NCI-H2171 treated with DMSO at 0.1 percent for 48 hours (cell line): ENCODE measurements at places on chromosomes 6 and 20.

DNA sequence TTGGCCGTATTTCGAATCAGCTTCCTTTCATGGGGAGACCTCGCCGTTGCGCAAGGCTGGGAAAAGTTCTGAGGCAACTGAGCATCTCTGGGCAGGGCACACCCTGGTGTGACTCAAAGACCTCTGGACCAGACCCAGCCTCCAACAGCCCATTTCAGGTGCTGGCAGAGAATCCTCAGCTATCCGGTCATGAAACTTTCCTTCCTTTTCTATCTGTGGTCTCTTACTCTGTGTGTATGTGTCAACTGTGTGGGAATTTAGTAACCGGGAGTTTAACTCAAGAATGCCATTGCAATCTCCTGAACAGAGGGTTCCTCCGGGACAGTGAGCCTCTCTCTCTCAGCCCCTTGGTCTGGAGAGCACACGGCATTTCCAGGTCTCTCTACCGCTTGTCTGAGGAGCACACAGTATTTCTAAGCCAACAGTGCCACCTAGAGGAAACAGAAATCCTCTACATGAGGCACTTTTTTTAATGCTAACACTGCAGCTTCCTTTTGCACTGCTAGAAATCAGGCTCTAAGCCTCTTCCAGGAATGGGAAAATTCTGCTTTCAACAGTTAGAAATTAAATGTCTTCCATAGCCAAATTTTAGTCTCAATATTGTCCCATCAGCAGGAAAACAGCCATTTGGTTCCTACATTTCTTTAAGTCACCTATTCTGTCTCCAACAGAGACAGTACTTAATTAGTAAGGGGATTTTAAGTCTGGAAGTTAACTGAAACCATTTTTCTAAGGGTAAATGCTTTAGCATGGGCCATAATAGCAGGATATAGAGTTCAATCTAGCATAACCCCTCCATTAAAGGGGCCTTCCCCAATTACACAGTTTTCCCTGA is 32.7 kb downstream of the PLN start:
- peak; percentile 77 for DNase-seq

DNA sequence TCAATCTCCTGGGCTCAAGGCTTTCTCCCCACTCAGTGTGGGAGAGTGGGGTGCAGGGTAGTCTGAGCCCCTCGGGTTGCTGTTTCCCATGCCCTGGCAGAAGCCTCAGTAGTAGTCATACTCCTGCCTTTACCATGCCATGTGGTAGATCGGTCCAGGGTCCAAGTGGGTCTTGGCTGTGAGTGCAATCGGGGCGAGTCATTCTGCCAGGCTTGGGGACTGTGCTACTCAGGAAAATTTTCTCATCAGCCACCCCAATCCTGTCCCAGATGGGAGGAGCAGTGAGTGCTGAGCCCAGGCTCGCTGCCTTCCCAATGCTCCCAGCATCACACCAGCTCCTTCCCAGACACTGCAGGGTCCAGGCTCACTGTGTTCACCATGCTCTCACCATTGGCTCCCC is 10.7 kb upstream of the RAET1L start:
- DNase-seq: no peak

GRCh38 chr20:56453352-56453751 is 15.1 kb upstream of the RTF2 start:
- no peak for DNase-seq

DNA sequence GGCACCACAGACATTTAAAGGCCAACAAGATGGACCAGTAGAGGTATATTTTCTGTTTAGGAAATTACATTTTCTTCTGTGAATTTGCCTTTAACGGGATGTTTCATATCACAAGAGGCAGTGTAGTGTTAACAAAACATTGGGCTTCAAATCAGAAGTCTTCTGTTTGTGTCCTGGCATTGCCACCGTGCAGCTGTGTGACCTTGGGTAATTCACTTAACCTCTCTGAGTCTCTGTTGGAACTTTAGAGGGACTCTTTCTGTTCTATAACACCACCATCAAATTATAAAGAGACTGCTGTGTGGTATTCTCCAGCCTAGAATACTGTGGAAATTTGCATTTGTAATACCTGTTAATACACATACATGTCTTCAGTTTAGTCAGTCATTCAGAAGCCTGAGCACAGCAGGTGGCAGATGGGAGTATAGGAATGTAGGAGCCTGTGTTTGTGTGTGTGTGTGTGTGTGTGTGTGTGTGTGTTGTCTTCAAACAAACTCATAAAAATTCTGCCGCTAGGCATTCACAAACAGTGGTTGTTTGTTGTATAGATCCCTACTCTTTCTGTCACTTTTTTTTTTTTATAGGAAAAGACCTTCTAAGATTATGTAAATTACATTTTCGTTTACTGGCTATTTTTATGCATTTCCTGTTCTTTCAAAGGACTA is 22.6 kb downstream of the UST start:
- DNase-seq: no peak

DNA sequence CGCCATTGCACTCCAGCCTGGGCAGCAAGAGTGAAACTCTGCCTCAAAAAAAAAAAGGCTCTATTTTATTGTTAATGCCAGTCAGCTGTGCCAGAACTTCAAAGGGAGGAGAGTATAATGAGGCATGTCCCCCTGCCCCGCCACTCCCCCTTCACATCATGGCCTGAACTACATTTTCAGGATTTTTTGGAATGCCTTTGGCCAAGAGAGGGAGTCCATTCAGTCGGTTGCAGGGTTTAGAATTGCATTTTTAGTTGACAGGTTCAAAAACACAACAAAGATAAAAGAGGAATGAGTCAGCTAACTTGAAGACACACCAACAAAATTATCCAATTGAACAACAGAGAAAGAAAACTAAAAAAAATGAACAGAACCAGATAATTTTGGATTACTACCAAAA is 59.1 kb downstream of the CEP43 start:
- DNase-seq: no peak
